ENCODE measurements at places on chromosomes 3 and 15.

- no peak for DNase-seq
These were observed 114.0 kb downstream of the RFTN1 start for GRCh38 chr3:16399473-16399872.

GRCh38 chr15:80736560-80736959 lies 41.5 kb downstream of the ABHD17C start:
- DNase-seq, result no peak

DNA sequence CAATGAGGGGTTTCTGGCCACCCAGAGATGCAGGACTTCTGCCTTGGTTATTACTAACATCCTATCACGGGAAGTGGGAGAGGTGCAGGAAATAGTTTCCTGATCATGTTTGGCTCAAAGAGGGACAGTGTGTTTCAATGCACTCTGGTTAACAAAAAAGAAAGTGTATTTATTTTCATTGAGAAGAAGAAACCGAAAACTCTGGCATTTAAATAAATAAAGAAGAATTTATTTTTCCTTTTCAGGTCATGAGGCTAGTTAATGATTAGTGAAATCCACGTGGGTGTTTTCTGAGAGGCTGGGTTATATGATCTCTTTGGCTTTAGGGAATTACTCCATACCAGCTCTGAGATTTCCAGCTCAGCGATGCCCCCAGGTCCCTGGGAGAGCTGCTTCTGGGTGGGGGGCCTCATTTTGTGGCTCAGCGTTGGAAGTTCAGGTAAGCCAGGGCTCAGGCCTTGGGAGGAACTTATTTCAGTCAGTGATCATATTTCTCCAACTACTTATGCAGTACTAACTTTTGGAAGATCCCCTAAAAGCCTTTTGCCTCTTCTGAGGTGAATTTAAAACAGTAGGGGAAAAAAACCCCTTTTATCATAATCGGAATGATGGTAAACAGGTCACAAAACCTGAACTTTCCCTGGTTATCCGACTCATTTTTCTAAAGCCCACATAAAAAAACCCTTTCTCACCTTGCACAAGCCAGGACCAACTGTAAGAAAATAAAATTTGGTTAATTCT lies at the start of gene PLA1A:
Gene PLA1A, plus strand, starts transcription at position 338 of the 741 bp plus-strand sequence. Its CDS starts 29 bp downstream, at position 367.
- DNase-seq, result no peak

DNA sequence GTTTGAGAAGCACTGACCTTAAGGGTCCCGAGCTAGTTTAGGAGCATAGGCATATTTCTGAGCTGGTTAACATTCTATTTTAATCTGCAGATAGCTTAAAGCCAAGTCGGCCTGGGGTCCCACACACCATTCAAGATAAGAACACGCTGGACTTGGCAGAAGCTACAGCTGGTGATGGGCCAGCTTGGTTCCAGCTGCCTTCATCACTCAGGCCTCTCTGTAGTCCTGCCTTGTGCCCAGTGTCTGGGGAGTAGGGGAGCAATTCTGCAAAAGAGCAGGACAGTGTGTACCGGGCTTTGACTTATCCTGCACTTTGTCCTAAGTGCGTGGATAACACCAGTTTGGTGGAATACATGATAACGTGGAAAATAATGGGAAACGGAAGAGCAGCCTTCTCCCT lies 164.5 kb downstream of the MEGF11 start:
- DNase-seq, result no peak

DNA sequence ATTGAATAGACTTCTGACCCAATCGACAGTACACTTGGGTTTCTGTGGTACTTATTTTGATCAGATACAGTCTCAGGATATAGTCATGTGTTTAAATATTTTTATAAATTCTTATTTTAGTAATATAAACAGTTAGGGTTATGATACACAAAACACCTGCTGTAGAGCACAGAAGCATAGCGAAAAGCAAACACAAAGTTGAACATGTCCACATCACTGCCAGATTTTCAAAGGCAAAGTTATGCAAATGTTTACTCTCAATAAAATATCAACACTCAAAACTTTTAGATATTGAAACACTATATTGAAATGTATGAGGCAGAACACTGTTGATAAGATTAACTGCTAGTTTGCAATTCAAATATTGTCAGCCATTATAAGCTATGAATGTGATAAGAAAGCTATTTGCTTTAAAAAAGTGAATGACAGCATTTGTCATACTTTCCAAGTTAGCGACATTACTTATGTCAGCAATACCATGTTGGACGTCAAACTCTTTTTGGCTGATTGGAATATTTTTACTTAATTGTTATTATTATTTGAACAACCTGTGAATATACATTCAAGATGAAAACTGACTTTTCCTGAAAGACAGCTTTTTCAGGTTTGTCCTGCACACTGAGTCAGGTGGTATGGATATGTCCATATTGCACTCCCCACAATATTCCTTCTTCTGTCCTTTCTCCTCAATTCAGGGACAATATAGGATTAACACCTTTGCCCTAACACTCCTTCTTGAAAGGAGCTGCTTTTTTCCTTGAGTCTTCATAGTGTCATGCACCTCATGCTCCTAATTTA lies 367.1 kb downstream of the EPHA3 start:
- no peak for DNase-seq

GRCh38 chr3:136932523-136932922 lies 25.3 kb upstream of the IL20RB start:
- DNase-seq, result no peak

DNA sequence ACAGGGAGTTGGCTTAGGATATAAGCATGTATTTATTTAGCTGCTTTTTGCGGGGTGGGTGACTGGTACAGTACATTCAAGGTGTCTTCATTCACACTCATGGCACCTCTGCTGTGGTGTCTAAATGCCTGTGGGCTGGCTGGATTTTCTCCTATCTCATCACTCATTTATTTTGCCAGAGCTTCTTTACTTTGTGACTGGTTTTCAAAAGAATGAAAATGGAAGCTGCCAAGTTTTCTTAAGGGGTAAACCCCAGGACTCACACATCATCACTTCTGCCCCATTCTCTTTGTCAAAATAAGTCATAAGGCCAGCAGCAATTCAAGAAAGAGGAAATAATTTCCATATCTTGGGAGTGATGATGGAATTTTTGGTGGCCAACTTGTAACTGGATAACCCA lies 493.4 kb upstream of the ALCAM start:
- DNase-seq, result no peak

- no peak for DNase-seq
These were observed 133.5 kb downstream of the WNT7A start for GRCh38 chr3:13746385-13746784.

DNA sequence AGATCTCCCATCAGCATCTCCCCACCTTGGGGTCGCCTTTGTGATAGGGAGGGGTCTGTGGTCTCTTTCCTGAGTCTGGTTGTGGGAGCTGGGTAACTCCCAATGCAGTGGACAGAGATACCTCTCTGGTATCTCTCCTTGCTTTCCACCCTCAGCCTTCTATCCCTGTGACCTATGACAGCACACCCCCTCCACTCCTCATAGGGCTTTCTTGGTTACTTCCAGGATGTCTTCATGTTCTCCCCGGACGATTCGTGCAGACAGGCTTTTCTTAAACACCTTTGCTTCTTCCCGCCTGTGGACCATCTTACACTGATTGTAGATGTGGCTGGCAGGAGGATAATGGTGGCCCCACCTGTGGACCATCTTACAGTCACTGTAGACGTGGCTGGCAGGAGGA lies 14.2 kb upstream of the NRROS start:
- DNase-seq, result no peak

- no peak for DNase-seq
These were observed 43.2 kb upstream of the PLXNA1 start for GRCh38 chr3:126939733-126940132.

DNA sequence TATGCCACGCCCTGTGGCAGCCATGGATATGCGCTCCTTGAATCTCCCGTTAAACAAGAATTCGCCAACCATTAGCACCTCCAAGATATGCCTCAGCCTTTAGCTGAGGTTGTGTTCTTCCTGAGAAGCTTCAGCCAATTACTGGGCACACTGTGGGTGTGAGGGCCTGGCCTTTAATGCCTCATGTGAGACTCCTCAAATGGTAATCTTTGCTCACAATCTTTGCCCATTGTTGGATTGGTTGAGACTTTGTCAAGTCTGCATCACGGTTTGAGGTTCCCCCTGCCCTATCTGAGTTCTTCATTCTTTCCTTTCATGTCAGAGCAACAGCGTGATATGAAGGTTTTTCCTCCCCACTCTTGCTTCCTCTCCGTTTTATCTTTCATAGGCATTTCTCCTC lies 108.1 kb upstream of the CCDC54 start:
- no peak for DNase-seq

- no peak for DNase-seq
These were observed 83.6 kb upstream of the GSK3B start for GRCh38 chr3:120177707-120178306.

DNA sequence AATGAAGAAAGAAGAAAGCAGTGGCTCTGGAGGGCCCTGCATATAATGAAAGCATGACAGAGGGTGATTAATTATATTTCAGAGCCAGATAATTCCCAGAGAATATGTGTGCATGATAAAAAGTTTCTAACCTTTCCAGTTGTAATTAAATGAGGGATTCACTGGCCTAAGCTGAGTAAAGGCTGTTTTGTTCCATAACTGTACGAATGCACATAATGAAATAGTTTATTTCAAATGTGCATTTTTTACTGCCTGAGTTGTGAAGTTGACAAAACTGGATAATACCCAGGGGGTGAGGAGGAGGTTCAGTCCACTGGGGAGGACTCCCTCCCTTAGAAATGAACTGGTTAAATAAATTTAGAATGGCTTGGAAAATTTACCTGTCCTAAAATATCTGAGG lies 616.4 kb downstream of the TAFA4 start:
- DNase-seq, result no peak

DNA sequence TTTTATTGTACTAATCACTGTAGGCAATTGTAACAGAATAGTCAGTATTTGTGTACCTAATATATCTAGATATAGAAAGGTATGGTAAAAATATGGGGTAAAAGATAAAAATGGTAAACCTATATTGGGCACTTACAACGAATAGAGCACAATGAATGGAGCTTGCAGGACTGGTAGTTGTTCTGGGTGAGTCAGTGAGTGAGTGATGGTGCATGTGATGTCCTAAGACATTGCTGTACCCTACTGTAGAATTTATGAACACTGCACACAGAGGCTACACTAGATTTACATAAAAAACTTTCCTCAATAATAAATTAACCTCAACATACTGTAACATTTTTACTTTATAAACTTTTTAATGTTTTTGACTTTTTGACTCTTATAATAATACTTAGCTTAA lies 274.3 kb upstream of the PPP2R3A start:
- DNase-seq, result no peak

- DNase-seq, result no peak
These were observed 21.3 kb downstream of the SLC35G2 start for GRCh38 chr3:136840252-136840651.

GRCh38 chr3:133965013-133965570 lies 64.6 kb downstream of the SLCO2A1 start:
- no peak for DNase-seq

GRCh38 chr3:64505419-64505818 lies 182.4 kb downstream of the ADAMTS9 start:
- no peak for DNase-seq

DNA sequence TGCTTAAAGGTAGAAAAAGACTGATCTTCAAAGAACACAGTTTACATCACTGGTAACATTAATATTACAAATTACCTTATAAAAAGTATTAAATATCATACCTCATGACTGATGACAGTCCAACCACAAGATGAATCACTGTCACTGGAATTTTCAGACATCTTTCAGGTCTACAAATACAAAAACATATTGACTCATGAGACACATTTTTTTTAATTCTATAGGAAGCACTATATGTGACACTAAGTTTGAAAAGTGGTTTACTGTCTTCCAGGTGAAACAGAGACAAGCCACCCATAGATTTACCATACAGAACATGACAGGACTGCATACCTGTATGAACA lies 18.9 kb downstream of the CCPG1 start:
- DNase-seq, result no peak

DNA sequence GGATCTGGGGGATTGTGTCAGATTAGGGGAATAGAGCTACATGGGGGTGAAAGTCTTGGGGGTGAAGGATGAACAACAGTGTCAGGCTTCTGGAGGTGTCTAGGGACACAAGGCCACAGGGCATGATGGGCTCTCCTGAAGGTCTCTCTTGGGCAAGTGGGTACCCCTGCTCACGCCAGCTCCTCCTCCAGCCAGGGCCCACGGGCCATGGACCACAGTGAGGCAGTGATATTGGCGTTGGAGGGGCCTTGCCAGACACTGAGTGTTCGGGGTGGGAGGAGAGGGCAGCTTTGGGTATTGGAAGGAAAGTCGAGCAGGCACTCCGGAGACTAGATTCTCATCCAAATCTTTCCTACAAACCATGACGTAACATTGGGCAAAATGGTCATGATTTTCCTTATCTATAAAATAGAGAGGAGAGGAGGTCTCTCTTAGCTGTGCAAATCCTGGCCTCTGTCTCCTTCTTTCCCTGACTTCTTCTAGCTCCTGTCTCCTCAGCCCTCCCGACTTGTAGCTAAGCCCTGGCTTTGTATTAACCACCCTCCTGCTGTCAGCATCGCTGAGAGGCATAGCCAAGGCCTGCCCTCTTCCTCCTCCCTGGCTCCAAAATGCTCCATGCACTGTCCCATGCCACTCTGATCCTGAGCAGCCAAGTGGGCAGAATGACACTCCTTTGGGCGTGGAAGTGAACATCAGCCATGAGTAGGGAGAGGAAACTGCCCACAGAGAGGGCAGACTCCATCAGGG lies 24.0 kb upstream of the SRP14 start:
- DNase-seq, result no peak

GRCh38 chr3:64685331-64685799 lies 2.4 kb downstream of the ADAMTS9 start:
- DNase-seq, result no peak
